ENCODE measurements at places on chromosomes 7 and 10.

- no peak for DNase-seq
These were observed 201.1 kb downstream of the BAMBI start for GRCh38 chr10:28878236-28878970.

- no peak for DNase-seq
These were observed 38.2 kb downstream of the ZNF467 start for GRCh38 chr7:149735181-149735602.

- no peak for DNase-seq
These were observed 758.6 kb upstream of the KCND2 start for GRCh38 chr7:119514326-119514725.

DNA sequence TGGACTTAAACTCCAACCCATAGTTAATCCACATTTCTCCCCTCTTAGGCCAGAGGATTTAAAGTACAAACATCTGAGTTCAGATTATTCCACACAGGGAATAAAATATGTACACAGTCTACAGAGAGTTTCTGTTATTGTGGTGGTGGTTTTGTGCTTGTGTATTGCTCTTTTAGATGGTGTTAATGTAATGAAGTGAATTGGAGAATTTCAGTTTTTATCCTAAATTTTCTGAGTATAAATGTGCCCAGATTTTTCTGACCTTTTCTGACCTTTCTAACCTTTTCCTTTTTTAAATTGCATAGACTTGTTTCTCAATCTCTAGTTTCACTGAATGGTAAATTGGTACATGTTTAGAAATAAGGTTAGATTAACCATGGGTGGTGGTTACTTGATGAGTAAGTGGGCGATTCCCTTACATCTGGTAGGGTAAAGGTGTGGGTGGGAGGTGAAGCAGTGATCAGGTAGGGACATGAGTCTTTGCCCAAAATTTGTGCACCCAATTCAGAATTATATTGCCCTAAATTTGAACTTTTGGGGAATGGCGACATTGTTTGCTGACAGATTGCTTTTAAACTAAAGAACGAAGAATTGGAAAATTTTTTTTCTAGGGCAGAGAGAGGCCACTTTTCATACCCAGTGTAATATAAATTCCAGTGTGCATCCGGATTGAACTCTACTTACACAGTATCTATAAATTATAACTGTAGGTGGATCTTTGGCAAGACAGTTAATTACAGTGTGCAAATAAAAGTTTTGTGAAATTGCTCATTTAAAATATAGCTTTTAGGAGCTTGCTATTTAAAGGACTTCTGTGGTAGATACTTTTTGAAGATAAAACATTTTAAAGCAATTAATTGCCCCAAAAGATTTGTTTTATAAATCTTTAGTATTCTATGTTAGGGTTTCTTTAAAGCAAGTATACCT, 62.2 kb downstream of the ST7 start:
- no peak for DNase-seq

DNA sequence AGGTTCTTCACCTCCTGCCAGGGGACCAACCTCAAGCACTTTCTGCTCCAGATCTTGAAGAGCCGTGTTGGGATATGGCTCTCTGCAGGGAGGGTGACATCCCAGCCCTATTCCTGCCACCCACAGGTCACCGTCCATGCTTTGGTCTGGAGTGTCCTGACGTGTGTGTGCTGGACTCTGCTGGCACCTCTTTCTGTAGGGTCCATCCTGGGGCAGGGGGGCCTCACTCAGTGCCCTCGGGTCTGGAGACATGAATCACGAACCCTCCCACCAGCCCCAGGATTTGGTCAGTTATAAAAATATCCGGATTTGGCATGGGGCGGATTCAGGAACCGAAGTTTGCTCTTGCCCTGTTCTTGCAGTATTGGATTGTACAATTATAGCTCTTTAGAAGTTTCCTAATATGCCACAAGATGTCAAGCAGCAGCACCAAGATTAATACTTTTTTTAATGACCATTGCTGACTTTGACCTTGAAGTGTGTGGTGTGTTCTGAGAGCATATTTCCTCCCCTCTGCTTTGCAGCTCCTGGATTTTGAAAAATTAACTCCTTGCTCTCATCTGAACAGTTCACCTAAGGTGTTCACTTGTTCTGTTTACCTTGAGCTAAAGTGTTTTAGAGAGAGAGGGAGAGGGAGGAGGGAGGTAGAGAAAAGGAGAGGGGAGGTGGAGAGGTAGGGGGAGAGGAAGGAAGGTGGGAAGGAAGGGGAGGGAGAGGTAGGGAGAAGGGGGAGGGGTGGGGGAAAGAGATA, 95.4 kb upstream of the SHH start:
- no peak for DNase-seq

All from stimulated activated CD4-positive, alpha-beta T cell treated with anti-CD3 and anti-CD28 coated beads, Interleukin-1b, Interleukin-23, amount 100 ng/mL, for 1 hour (primary cell).